Activated CD4-positive, alpha-beta T cell treated with anti-CD3 and anti-CD28 coated beads for 36 hours (primary cell): ENCODE measurements at places on chromosomes 7 and 10. TPM values are rescaled to one million over a fixed set of nuclear protein-coding genes. Genes with fewer than 3 reads are reported as not detected.

GET4 gene
- total RNA-seq = 29.7 TPM

MYO1G gene
- 369 TPM for total RNA-seq

GRCh38 chr7:10439027-10439426 lies 534.6 kb upstream of the PHF14 start:
- DNase-seq = no peak

- DNase-seq = peak; percentile 49
Measured at GRCh38 chr7:152424348-152425108, 11.3 kb downstream of the KMT2C start.

- no peak for DNase-seq
Measured at GRCh38 chr7:77823787-77824186, 25.2 kb downstream of the PHTF2 start.
